Hematopoietic multipotent progenitor cell treated with erythropoietin and hydrocortisone succinate and interleukin-3 and kit ligand, for 4 days (in vitro differentiated cells): ENCODE measurements at places on chromosomes 13 and 19.

- DNase-seq = no peak
Observed at GRCh38 chr19:38715555-38715954, 28.7 kb downstream of the CAPN12 start.

- DNase-seq = no peak
Observed at GRCh38 chr13:66154354-66154753, 1075.8 kb downstream of the PCDH9 start.

GRCh38 chr19:29324291-29324680, 111.3 kb upstream of the UQCRFS1 start:
- DNase-seq = no peak

GRCh38 chr19:50401605-50402450, 16.9 kb upstream of the SPIB start:
- DNase-seq = no peak

DNA sequence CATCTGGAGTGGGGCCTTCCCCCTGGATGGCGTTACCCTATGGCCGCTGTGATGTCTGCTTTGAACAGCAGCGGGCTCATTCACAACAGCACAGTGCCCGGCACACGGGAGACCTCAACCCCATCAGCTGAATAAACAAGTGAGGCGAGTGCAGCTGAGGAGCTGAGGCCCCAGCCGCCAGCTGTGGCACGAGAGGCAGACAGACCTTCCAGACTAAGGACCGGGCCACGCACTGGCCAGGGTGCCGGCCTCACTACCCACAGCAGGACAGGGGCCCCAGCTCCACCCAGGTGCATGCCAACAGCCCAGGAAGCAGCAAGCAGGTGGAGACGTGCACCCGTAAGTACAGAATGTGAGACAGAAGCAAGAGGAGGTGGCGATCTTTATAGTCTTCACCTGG, 39.6 kb downstream of the STK24 start:
- no peak for DNase-seq

DNA sequence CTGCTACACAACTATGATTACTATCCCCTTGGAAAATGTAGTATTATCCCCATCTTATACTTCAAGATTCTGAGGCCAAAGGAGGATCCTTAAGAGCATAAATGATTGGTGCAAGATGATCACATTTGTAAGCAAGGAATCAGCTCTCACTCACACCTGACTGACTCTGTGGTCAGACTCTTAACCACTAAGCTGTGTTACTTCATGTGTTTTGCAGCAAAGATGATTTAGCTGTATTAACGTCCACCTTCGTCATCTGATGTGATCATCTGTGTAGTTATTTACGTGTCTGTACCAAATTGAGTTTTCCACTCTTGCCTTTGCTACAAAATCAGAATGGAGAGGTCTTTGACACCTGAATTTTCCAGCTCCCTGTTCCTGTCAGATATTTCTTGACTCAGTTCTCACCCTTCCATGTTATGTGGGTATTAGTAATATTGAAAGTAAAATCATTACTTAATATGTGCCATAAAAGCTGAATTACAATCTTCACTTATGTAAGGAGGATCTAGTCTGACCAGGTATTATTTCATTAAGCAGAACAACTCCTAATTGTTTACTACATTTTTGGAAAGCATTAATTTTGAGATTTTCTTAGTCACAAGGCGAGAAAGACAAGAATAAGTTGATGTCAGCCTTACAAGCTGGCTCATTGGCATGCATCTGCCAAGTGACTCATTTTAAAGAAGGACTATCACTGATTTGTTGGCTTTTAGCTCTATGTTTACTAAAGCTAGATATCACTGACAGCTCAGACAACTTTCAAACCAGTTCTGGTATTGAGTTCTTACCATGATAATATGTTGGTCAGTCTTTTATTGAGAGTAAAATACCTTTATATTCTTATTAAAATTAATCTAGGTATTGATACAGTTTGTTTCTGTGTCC, 1279.8 kb upstream of the PCDH9 start:
- DNase-seq = no peak

DNA sequence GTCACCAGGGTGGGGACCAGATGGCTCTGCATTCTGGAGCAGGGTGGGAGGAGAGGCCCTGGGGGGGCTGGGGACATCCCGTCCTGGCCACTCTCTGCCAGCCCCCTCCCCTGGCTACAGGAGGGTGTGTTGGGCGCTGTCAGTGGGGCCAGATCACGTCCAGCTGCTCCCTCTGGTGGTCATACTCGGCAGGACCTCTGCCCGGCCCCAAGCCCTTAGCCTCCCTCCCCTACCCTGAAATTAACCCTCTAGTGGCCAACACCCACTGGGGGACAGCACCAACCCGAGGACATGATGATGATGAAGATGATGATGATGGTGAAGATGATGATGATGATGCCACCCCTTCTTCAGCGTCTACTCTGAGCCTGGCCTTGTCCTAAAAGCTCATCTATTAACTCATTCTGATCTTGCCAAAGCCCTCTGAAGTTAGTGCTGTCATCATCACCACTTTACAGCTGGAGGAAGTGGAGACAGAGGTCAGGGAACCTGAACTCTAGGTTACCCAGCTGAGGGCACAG, 590 bp upstream of the LGI4 start:
- DNase-seq = peak; percentile 86

- no peak for DNase-seq
Observed at GRCh38 chr13:48110132-48110868, 15.4 kb upstream of the MED4 start.

- no peak for DNase-seq
Observed at GRCh38 chr19:30895946-30896345, 453.3 kb downstream of the TSHZ3 start.

DNA sequence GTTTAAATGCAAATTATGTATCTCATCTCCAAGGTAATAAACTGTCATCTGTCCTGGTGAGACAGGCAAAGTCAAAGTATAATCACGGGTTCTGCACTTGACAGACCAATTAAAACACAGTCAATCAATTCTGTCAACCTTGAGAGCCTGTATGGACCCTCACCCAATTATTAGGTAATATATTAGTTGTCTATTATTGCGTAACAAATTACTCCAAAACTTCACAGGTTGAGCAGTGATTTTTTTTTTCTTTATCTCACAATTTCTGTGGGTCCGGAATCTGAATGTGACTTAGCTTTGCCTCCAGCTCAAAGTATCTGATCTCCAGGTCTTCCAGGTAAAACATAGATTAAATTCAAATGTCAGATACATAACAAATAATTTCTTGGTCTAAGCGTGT, 707.4 kb upstream of the ARGLU1 start:
- no peak for DNase-seq

- DNase-seq = peak; percentile 25
Observed at GRCh38 chr19:5436106-5436947, 18.9 kb upstream of the ZNRF4 start.

DNA sequence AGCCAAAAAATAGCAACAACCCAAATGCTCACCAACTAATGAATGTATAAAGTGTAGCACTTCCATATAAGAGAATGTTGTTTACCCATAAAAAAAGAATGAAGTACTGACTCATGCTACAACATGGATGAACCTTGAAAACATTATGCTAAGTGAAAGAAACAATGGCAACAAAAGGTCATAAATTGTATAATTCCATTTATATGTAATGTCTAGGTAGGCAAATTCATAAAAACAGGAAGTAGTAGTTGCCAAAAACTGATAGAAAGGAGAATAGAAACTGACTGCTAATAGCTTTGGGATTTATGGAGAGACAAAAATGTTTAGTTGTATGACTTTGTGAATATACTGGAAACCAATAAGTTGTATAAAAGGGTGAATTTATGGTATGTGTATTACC, 21.6 kb downstream of the MYCBP2 start:
- peak; percentile 33 for DNase-seq

DNA sequence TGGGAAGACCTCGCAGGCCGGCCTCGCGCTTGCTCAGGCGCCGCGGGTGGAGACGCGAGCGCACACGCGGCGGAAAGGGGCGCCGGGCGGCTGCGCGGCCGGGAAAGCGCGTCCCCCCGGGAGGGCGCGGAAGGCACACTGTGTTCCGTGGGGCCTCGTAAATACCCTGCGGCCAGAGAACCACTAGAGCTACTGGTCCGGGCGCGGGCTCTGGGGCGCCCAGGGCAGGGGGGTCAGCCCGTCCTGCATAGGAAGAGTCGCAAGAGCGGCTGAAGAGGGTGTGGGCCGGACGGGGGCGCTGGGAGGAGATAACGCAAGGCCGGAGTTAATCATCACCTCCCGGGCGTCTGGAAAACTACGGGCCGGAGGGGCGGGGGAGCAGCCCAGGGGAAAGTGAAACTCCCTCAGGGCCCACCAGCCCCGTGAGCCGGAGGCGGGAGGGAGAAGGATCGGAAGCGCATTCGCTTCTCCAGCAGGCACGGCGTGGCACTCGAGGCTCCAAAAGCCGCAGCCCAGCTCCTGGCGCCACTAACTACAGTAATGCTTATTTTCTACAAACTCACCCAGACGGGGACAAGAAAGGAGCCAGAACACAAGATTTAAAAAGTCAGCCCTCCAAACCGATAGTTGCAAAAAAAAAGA, 1.1 kb upstream of the WBP4 start:
- DNase-seq = peak; percentile 96

DNA sequence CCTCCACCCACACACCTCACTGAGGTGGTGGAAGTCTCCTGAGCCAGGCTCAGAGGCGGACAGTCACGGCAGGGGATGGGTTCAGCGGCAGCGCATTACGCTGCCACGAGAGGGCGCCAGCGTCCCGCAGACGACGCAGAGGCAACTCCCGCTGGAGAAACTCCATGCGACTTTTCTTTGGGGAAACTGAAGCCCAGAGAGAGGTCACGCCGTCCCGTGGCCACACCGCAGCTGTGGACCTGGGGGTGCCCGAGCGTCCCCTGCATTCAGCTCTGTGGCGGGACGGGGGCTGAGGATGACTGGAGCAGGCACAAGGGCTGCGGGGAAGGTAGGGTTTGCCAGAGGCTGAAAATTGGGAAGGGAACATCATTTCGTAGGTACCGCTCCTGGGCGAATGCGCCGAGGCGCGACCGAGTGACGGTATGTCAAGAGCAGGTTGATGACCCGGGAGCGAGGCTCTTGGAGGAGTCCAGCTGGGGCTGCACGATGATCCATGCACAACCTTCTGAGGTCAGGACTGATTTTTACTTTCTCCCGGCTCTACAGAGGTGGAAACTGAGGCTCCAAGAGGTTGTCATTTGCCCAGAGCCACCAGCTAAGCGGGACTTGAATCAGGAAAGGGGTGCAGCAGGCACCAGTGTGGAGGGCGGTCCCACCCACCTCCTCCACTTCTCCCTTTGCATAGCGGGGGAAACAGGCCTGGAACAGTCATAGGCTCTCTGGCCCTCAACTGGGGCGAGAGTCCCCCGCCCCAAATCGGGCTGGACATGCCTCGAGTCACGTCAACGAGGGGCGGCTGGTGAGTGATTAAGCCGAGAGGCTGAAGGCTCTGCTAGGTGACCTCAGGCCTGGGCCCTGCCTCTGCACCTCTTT, 690 bp upstream of the ARRDC2 start:
- peak; percentile 85 for DNase-seq

GRCh38 chr19:1672038-1672768, 19.8 kb upstream of the TCF3 start:
- DNase-seq = peak; percentile 79

- no peak for DNase-seq
Observed at GRCh38 chr13:113469582-113469981, 16.3 kb upstream of the ADPRHL1 start.

DNA sequence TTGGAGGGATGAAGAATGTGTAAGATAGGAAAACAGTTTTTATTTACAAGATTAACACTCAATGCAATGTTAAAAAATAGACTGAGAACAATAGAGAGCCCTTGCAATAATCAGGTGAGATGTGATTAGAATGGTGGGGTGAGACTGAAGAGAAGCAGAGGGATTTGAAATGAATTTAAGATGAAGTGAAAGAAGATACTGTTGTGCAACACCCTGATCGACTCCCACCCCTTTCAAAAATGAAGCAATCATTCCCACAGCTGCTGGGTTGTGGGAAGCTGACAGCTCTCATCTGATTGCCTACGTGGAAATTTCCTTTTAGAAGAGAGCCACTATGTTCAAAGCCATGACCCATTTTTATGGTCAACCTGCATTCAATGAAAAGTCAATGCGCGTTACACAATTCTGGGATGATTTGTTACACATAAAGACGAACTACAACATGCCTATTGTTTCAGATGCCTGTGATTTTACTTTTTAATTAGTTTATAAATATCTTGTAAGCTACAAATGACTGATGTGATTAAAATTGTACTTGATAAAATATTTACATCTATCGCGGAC, 1374.8 kb downstream of the PCDH9 start:
- peak; percentile 1 for DNase-seq

- DNase-seq = no peak
Observed at GRCh38 chr13:21932996-21933395, 262.1 kb downstream of the FGF9 start.

DNA sequence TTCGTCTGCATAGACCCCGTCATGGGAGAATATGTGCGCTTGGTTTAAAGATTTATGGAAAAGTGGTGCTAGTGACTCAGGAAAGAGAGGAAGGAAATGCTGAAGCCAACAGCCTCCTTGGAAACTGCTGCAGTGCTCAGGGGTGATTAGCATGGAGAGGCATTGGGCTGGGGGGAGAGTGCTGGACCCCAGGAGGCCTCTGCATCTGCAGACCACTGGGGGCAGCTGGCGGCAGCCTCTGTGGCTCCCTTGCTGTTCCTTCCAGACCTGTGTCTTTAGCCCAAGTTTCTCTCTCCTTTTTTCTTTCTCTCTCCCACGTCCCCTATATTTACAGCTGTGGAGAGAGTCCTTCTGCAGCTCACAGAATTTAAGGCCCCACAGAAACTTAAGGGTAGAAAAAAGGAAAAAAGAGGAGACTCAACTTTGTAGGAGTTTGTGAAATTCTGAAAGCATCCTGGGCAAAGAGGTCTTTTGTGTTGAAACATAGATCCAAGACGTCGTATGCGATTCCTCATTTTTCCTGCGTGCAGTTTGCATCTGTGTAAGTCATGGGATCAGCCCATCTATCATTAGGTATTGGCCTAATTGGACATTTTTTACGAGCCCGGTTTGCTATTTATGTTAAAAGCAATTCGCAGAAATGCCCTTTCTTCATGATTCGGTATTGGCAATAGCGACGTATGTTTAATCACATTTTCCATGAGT, 116.2 kb upstream of the ZNF536 start:
- DNase-seq = no peak

DNA sequence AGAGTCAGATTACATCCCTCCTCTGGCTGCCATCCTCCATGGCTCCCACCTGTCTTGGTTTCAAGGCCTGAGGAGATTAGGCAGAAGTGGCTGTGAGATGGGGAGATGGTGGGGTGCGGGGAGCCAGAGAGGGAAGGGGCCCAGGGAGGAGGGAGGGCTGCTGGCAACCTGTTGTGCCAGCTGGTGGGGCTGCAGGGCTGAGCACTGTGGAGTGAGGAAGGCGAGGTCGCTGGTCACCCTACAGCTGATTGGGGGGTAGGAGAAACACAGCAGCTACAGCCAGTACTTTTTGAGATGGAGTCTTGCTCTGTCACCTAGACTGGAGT, 48.3 kb downstream of the CD320 start:
- no peak for DNase-seq
